Suppressor macrophage (primary cell): ENCODE measurements at places on chromosomes 3 and 15.

- no peak for DNase-seq
These were observed 695 bp downstream of the METTL6 start for GRCh38 chr3:15426579-15427118.

- no peak for DNase-seq
These were observed 65.5 kb upstream of the UBE3A start for GRCh38 chr15:25504307-25504706.

DNA sequence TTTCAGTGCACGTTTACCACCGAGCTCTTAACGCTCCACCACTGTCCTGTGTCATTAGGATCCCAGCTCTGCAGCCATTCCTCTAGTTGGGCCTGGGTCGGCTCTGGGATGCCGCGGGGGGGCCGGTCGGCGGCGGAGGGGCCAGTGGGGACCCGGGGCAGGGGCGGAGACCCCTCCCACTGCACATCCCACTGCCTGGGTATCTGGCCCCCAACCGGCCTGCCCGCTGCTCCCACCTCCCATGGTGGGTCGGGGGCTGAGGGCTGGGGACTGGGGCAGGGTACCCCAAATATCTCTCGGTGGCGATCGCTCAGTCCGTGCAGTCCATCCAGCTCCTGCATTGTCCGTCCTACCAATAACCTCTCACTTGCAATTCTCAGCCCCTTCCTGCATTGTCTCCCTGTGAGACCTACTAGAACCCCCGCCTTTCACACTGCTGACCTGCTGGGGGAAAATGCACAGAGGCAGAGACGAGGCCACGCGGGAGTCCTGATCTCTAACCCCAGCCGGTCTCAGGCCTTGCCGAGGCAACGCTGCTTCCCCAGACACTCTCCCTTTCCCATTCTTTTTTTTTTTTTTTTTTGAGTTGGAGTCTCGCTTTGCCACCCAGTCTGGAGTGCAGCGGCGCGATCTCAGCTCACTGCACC lies 24.0 kb upstream of the MUC20 start:
- no peak for DNase-seq

DNA sequence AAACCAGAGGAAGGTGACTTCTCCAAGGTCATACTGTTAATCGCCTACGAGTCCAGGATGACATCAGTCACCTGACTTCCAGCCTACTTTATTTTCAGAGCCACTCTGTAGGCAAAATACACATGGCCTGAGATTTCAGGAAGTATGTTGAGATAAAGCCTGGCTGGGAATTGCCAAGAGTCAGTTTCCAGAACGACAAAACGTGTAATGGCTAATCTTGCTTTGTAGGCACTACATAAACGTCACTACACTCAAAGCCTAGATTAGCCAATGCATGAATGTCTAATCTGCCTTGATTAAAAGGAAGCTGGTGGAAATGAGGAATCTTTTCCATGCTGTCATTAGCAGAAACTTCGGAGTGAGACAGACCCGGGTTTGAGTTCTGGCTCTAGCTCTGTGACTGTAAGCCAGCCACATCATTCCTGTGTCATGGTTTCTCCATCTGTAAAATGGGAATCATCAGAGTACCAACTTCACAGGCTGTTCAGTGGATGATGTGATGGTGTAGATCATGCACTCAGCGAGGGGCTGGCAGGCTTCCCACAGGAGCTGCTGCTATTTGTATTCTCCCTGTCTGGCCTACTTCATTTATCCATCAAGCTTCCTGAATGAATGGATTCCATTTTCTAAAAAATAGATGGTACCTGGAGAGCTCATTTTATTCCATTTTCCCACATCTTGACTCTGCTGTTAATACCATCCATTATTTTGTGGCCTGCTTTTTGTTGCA lies 241.9 kb downstream of the XXYLT1 start:
- peak; percentile 82 for DNase-seq

DNA sequence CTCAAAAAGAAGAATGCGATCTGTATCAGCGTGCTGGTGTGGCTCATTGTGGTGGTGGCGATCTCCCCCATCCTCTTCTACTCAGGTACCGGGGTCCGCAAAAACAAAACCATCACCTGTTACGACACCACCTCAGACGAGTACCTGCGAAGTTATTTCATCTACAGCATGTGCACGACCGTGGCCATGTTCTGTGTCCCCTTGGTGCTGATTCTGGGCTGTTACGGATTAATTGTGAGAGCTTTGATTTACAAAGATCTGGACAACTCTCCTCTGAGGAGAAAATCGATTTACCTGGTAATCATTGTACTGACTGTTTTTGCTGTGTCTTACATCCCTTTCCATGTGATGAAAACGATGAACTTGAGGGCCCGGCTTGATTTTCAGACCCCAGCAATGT lies 1.3 kb downstream of the P2RY1 start:
- DNase-seq: no peak

DNA sequence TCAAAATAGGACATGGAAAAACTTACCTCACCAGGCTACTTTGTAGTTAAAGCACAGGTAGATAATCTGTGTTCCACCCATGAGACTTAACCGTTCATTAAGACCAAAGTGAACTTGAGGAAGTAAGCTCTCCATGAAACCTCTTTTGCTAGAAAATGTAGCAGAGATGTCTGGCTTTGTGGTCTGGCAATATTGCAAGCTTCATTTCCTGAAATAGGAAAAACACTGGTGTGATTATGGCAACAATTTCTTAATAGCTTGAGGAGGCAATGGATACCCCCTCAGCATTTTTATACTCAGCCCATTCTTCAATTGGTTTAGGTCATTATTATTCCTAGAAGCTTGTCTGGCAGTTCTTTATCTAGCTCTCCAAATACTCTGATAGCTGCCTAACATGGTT lies 957.3 kb downstream of the IGSF11 start:
- DNase-seq: no peak

- peak; percentile 18 for DNase-seq
These were observed 221.0 kb upstream of the EOMES start for GRCh38 chr3:27943106-27943505.

- DNase-seq: peak; percentile 87
These were observed 8.4 kb downstream of the NBEAL2 start for GRCh38 chr3:46987743-46988401.

DNA sequence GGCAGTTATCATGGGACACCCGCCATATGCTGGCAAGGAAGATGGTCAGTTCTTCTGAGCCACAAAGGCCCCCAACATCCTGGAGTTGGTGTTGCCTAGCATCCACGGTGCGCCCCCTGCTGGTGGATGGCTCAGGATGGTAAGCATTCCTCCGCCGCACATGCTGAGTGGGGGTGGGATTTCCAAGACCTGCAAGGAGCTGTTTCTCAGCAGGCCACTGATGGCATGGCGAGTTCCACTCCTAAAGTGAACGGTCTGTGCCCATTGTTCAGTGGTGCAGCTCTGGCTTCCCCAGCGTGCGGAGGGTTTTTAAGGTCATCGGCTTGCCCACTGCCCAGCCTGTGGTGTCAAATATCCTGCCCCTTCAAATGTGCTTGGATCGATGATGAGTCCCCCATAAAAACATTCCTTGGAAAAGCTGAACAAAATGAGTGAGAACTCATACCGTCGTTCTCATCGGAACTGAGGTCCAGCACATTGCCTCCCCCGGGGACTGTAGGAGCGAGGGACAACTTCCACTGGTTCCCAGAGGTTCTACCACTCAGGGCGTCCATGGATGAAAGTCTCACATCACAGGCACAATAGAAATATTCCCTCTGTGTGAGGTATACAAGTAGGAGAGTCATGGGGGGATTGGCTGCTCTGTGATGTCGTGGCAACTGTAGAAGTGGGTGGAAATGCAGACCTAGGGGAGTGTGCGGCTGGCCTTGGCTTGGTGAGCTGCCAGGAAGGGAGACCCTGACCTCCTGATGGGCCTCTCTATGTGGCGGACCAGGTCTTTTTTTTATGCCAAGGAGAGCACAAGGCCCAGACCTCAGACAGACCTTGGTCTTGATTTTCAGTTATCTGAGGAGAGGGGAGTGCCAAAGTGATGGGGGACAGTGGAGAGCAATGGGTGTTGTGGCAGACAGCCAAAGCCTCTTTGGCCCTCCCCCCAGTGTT lies 102.0 kb downstream of the SNRPN start:
- DNase-seq: no peak

- no peak for DNase-seq
These were observed 39.4 kb upstream of the KY start for GRCh38 chr3:134690226-134690625.

GRCh38 chr3:135023996-135024658 lies 229.1 kb downstream of the EPHB1 start:
- no peak for DNase-seq

DNA sequence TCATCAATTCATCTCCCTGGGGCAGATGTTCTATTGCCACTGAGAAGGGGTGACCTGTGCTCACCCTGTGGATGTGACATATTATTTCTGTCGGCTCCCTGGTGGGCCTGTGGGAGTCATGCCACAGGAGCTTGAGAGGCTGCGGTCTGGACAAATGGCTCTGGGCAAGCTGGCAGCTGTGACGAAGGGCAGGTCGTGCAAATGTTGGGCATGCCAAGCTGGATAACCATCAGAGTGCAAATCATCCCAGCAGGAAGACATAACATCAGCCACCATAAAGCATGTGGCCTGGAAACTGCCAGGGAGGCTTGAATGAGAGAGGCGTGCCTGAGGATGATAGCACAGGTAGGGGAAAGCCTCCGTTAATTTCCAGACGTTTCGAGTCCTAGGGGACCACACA lies 45.3 kb upstream of the FAM3D start:
- no peak for DNase-seq

- DNase-seq: no peak
These were observed 41.0 kb downstream of the FMN1 start for GRCh38 chr15:33153548-33153947.

DNA sequence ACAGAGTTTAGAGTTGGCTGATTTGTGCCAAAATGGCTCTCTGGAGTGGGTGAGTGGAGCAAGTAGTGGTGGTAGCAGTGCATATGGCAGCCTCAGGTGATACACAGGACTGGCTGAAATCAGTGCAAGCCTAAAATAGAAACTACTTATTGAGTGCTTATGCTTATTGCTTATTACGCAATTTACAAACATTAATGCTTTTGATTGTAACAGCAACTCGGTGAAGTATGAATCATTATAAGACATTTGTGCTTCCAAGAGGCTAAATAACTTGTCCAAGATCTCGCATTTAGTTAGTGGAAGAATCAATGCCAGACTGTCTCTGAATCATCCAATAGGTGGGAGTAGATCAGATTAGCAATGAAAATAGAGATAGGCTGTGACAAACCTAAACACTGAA lies 353.8 kb downstream of the NAALADL2 start:
- no peak for DNase-seq

DNA sequence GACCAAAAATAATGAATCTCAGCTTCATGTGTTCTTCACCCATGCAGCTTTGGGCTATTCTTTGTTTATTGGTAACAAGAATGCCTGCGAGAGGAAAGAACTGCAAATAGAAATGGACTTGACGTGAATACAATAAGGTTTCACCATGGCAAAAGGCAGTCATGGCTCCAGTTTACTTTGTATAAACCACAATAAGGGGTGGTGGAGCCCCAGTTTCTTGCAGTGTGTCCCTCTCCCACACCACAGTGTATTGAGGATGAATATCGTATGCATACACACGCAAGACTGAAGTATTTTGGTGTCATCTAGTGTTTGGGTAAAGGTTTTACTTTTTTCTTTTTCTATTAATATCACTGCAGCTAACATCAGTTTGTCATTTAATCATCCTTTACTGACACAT lies 159.7 kb upstream of the CNTN4 start:
- DNase-seq: no peak

GRCh38 chr3:52026041-52026440 lies 30.3 kb downstream of the DUSP7 start:
- DNase-seq: no peak

GRCh38 chr3:44019736-44020135 lies 221.9 kb upstream of the TOPAZ1 start:
- DNase-seq: no peak

DNA sequence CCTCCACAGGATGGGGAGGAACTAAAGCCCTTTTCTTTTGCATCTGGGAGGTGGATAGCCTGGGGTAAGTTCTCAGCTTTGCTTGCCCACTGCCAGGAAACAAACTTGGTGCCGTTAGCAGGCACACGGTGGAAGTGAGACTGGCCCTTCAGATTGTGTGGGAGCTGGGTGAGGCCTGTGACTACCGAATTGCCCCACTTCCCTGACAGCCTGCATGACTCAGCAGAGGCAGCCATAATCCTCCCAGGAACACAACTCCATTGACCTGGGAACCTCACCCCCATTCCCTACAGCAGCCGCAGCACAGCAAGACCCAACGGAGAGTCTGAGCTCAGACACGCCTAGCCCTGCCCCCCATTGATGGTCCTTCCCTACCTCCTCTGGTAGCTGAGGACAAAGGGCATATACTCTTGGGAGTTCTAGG lies 282.6 kb downstream of the KLF13 start:
- peak; percentile 66 for DNase-seq

GRCh38 chr3:15755181-15755580 lies 42.6 kb downstream of the ANKRD28 start:
- no peak for DNase-seq

GRCh38 chr3:156291272-156292123 lies 171.1 kb downstream of the KCNAB1 start:
- peak; percentile 76 for DNase-seq
